Activated CD8-positive, alpha-beta memory T cell treated with anti-CD3 and anti-CD28 coated beads, Interleukin-2, amount 10 ng/mL, durations not matched to agents 7 days and 5 days (primary cell): ENCODE measurements at places on chromosomes 3 and 15. TPM values are rescaled to one million over a fixed set of nuclear protein-coding genes. Genes with fewer than 3 reads are reported as not detected.

DNA sequence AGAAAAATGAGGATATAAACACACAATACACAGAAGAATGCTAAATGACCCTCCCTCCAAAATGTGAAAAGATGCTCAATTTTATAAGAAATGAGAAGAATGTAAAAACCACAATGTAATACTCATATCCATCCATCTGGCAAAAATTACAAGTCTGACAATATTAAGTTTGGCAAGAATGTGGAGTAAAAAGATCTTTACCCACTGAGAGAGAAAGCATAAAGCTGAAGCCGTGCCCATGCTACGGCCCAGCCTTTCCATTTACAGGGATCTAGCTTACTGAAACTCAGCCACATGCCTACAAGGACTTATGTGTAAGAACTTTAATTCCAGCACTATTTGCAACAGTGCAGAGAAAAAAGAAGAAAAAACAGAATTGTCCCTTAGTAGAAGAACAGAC lies 42.9 kb downstream of the ATP13A3 start:
- no peak overlapping the region for H3K27ac ChIP-seq
- no peak overlapping the region for H3K4me3 ChIP-seq
- H3K4me1 ChIP-seq: peaks cover 8% of the 10 kb centered on the region
- H3K36me3 ChIP-seq: peaks cover 45% of the 10 kb centered on the region

GRCh38 chr3:129553719-129554118 lies 10.7 kb downstream of the H1-8 start:
- no peak overlapping the region for H3K4me3 ChIP-seq
- H3K36me3 ChIP-seq: no peaks in the 10 kb centered on the region
- H3K27ac ChIP-seq: no peak overlapping the region
- DNase-seq: peak; percentile 50

DNA sequence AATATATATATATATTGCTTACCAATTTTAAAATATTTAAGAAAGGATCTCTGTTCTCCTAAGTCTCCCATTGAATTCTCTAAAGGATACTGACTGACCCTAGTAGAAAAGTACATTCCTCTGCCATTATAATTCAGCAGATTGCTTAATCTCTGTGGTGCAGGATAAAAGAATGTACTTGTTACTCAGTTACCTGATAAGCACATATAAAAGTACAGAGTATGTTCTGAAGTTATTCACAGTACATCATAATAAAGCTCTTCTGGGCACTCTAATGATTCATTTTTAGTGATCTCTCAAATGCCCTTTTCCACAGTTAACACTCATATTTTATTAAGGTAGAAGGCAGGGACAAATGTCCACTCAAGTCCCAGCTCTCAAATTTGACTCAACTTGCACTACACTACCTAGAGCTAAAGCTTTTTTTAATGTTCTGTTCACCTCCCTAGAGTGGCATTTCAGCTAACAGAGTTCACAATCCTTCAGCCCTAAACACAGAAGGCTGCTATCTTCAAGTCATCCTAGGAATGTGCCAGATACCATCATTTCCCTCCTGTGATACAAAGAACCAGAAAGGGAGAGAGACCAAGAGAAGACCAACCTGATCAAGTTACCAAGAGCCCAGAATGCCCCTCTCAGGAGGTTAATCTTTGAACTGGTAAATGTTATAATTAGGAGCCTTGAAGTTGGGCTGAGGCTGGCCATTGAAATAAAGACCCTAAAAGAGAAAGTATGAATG lies 53.3 kb downstream of the MEIS2 start:
- no peak overlapping the region for H3K27ac ChIP-seq
- no peaks in the 10 kb centered on the region for H3K4me1 ChIP-seq
- H3K27me3 ChIP-seq: no peaks in the 10 kb centered on the region
- no peaks in the 10 kb centered on the region for H3K36me3 ChIP-seq
- DNase-seq: no peak

DNA sequence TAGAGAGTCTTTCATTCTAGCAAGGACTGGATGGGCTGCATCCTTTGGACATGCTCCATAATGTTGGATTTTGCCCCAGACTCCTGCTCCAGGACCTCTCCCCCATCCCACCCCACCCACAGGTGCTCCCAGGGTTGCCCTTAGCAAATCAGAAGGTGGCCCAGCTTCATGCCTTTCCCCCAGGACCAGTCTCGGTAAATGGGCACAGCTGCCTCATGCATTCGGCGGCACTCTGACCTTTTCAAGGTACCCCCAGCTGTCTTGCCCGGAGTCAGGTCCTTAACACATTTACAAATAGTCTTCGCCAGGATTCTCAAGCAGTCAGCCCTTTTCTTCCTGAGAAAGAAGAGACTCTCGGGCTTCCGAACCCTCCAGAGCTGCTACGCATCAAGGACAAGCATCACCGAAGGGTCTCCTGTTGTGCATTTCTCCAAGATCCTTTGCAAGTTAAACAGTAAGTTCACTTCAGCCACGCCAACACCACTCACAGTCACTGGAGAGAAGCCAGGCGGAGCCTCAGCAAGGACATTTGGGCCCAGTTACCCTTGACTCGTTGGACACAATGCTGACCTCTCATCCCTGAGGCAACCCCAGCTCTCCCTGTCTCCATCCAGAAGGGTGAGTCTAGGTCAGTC lies 287.8 kb downstream of the FAM43A start:
- H3K4me3 ChIP-seq: no peak overlapping the region
- no peaks in the 10 kb centered on the region for H3K4me1 ChIP-seq
- peaks cover 34% of the 10 kb centered on the region for H3K27me3 ChIP-seq
- no peak overlapping the region for H3K27ac ChIP-seq
- no peaks in the 10 kb centered on the region for H3K36me3 ChIP-seq

DNA sequence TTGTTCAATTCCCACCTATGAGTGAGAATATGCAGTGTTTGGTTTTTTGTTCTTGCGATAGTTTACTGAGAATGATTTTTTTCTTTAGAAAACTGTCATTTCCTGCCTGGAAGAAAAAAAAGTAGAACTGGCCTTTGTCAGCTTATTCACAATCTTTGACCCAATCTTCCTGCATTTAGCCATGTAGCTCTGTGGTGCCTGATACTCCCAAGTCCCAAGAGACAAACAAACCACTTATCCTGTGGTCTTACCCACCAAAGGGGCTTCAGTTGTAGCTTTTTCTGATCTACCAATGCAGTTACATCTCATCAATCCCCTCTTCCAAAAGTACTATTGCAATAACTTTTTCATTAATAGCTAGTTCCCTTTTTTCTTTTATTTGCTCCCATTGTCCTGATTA lies 444.6 kb downstream of the GRM7 start:
- DNase-seq: no peak
- H3K4me3 ChIP-seq: no peak overlapping the region
- no peak overlapping the region for H3K27ac ChIP-seq
- no peaks in the 10 kb centered on the region for H3K4me1 ChIP-seq
- H3K27me3 ChIP-seq: no peaks in the 10 kb centered on the region

GRCh38 chr3:71896751-71897150 lies 111.8 kb upstream of the PROK2 start:
- no peaks in the 10 kb centered on the region for H3K4me1 ChIP-seq
- no peak overlapping the region for H3K4me3 ChIP-seq
- no peak for DNase-seq
- H3K36me3 ChIP-seq: no peaks in the 10 kb centered on the region

Gene IQCB1
- 30.2 TPM for total RNA-seq

Gene SERPINI2
- total RNA-seq: not detected

Gene LMOD3
- not detected for total RNA-seq

Gene FETUB
- total RNA-seq: not detected

Gene CCNDBP1
- 78.4 TPM for total RNA-seq

Gene PCOLCE2
- not detected for total RNA-seq
